ENCODE measurements at places on chromosomes 1 and 21. TPM values are rescaled to one million over a fixed set of nuclear protein-coding genes. Genes with fewer than 3 reads are reported as not detected.

The SLC25A34 gene
- 13.8 TPM for total RNA-seq

DNA sequence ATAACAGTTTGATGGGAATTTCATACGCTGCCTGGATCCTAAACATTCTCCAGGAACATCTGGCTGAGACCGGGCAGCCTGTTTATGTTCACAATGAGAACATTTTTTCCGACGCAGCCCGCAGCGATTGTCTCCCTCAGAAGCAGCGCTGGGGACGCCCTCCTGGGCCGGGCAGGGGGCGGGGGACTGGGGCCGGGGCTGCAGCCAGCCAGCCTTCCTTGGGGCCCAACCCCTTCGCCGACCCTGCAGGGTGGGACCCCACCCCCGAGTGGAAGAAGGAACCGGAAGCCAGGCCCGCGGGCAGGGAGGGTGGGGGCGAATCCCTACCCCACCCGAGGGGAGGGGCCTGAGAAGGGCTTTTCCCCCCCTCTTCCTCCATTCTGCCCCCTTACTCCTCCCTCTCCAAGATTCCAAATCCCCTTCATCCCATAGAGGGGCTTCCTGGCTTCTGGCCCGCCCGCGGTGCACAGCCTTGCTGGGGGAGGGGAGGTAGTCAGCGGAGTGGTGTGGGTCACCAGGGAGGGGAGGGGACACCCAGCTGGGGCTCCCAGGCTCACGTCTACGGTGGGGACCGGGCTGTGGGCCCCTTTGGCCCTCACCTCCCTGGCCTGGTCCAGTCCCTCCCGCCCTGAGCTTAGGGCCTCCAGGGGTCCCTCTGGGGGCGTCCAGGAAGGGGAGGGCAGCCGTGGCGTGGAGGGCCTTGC is 60.6 kb downstream of the WNT9A start:
- peak; percentile 81 for DNase-seq

DNA sequence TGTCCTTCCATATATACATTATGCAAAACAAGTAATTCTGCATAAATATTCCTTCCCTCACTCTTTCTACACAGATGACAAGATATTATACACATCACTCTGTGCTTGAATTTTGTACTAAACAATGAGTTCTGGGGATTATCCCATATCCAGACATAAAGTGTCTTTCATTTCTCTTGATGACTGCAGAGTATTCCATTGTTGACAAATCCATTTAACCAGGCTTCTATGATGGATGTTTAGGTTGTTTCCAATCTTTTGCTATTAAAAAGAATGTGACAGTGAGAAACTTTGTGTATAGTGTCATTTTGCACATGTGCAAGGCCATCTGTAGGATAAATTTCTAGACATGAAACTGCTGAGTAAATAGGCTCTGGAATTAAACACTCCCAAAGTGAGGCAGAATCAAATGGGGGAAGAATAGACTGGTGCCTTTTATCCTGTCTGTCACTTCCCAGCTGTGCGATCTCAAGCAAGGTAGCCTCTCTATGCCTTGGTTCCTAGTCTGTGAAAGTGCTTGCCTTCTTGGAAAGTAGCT is 29.9 kb upstream of the ATP2B4 start:
- DNase-seq, result no peak

The HSD3B1 gene
- not detected for total RNA-seq

DNA sequence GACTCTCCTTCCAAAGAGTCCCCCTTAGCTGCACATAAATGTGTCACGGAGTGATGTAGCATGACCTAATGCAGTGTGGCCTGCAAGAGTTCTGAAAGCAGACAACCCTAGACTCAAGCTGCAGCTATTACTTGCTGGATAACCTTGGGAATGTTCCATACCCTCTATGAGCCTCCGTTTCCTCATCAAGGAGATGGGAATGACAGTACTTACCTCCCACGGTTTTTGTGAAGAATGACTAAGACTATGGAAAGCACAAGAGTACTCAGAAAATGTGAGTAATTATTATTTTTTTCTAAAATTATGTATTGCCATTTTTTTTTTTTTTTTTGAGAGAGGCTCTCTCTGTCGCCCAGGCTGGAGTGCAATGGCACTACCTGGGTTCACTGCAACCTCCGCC is 3.0 kb downstream of the TTC39A start:
- no peak for DNase-seq

The SELL gene
- 2.3 TPM for total RNA-seq

The PLA2G2C gene
- total RNA-seq, result not detected

The SDC3 gene
- total RNA-seq, result 19.5 TPM
